ENCODE measurements at places on chromosomes 5 and 9. TPM values are rescaled to one million over a fixed set of nuclear protein-coding genes. Genes with fewer than 3 reads are reported as not detected.

CMYA5 gene
- 0.60 TPM for total RNA-seq

DNA sequence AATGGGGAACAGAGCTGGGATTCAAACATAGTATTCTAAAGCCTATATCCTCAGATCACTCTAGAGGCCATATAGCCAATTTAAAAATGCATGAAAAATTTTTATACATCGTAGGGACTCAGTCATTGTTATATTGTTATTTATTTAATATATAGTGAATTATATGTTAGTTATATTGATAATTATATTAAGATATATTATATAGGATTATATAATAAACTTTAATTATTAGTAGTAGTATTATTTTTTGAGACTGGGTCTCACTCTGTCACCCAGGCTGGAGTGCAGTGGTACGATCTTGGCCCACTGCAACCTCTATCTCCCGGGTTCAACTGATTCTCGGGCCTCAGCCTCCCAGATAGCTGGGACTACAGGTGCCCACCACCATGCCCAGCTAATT, 65.7 kb upstream of the DPYSL3 start:
- H3K4me1 ChIP-seq, result peaks cover 5% of the 10 kb centered on the region
- no peak for DNase-seq
- H3K27ac ChIP-seq, result no peak overlapping the region

GRCh38 chr9:6229619-6230018, 14.0 kb downstream of the IL33 start:
- no peaks in the 10 kb centered on the region for H3K36me3 ChIP-seq
- H3K27ac ChIP-seq, result no peak overlapping the region
- H3K27me3 ChIP-seq, result peaks cover 15% of the 10 kb centered on the region
- H3K4me1 ChIP-seq, result peaks cover 3% of the 10 kb centered on the region
- no peak overlapping the region for H3K4me3 ChIP-seq

DNA sequence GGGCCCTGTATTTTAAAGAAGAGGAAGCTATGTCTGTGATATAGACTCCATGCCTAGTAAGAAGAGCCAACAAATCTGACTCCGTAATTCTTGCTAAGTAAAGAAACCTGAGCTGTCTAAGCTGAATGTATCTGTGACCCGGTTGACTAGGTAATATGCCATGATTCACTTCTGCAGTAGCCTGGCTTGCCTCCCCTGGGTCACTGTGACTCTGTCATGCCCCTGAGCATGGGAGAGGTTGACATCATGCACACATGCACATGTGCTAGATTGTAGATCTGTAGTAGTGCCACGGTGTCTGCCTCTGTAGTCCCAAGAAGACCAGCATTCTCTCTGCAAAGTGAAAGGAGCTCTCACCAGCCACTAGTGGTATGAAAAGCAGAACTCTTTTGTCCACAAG, 9.1 kb downstream of the SLC22A5 start:
- H3K36me3 ChIP-seq, result peaks cover 11% of the 10 kb centered on the region
- H3K4me3 ChIP-seq, result no peak overlapping the region
- H3K27ac ChIP-seq, result no peak overlapping the region
- no peaks in the 10 kb centered on the region for H3K4me1 ChIP-seq
- no peaks in the 10 kb centered on the region for H3K27me3 ChIP-seq
- DNase-seq, result no peak

FOXD4L4 gene
- total RNA-seq, result not detected

DNA sequence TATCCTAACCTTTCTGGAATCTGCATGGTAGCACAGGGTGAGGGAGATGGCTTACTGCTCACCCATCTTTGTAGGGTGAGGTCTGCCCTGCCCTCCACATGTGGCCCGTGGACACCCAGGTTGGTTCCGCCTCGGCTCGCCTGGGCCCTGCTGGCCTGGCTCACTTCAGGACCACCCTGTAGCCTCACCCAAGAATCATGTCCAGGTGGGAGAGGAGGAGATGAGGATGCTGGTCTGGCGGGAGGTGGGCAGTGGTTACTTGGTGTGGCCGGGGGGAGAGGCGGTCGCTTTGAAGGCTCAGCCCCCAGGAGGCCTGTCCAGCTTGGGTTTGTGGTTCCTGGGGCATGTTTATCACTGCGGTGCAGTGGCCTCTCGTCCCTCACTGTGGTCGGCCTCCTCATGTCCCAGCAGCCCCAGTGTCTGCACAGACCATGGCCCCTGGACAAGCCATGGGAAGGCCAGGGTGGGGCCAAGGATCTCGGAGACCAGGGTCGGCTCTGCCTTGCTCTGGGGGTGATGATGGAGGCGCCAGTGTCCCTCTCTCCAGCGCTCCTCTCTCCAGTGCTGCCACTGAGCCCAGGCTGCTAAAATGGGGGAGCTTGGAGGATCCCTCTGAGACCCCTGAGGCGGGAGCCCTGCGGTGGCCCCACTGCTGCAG, 4.6 kb downstream of the OBP2B start:
- no peak overlapping the region for H3K4me3 ChIP-seq
- H3K27me3 ChIP-seq, result peaks cover 38% of the 10 kb centered on the region
- H3K36me3 ChIP-seq, result no peaks in the 10 kb centered on the region
- no peaks in the 10 kb centered on the region for H3K4me1 ChIP-seq

SMIM33 gene
- not detected for total RNA-seq
